GOT3 (cell line): ENCODE measurements at places on chromosomes 7 and 10.

- DNase-seq = no peak
These were observed 1.4 kb upstream of the RBP3 start for GRCh38 chr10:47346581-47347302.

- DNase-seq = no peak
These were observed 60.8 kb downstream of the RHOBTB1 start for GRCh38 chr10:60883187-60883586.

- no peak for DNase-seq
These were observed 75.7 kb downstream of the VIPR2 start for GRCh38 chr7:159068893-159069448.

- no peak for DNase-seq
These were observed 58.2 kb upstream of the ANTXRL start for GRCh38 chr10:46228563-46229071.

DNA sequence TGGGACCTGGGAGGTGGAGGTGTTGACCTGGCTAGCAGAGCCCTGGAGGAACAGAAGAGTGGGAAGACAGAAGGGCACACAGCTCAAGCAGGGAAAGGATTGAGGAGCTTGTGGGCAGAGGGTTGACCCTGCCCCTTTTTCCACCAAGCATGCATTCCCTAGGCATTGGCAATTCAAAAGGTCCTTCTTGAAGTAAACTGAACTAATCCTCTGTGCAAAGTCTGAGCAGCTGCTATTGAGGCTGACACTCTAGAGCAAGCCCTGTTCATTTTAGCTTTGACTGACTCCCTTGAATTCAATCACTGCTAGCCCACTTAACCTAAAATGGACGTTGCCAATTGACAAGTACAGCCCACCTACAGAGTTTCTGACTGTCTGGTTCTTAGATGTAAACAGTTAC lies 116.5 kb upstream of the TNS3 start:
- no peak for DNase-seq

DNA sequence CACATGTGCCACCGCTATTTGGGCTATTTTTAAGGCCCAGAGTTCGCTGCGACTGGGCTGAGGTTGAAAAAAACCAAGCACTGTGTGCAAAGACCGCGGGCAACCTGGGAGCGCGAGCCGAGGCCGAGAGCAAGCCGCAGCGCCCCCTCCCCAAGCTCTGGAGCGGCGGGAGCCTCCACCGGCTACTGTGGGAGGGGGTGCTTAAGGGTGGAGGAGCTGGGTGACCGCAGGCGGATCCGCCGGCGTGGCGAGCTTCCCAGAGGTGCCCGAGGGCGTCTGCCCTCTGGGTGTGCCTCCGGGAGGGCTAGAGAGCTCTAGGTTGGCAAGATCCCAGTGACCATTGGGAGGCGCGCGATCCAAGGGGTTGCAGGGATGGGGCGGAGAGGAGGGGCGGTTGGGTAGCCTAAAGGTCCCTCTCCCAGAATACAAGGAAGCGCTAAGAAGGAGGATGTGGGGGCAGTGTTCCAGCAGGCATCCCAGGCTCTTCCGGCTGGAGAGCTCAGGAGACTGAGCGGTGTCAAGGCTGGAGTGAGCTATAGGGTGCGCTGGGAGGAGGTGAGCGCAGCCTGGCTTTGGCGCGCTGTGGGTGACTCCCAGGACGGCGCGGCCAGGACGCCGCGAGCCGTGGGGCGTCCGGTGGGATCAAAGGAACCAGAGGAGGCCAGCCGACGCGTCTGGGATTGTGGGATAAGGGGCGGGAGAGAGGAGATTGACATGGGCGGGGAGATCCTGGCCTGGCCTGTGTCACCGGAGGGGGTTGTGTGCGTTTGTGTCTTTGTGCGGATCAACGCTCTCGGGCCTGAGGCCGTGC lies 8.0 kb downstream of the DLX5 start:
- DNase-seq = no peak

GRCh38 chr10:5645944-5646617 lies 20.3 kb downstream of the ASB13 start:
- no peak for DNase-seq

- no peak for DNase-seq
These were observed 17.8 kb downstream of the SCART1 start for GRCh38 chr10:133471300-133472109.

DNA sequence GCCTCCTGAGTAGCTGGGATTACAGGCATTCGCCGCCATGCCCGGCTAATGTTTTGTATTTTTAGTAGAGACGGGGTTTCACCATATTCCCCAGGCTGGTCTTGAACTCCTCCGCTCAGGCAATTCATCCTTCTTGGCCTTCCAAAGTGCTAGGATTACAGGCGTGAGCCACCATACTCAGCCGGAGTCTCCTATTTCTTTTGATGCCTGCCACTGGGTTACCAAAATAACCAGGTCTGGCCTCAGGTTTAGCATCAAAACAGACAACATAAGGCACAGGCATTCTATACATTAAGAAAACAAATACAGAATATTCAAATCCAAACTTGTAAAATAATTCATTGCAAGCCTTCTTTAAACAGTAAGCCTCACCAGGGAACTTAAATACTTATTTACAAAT lies 289.8 kb upstream of the IMMP2L start:
- DNase-seq = no peak

GRCh38 chr10:67837541-67838314 lies at the start of gene DNAJC12:
Gene DNAJC12, minus strand, starts transcription at chr10:67838188. Its CDS starts 177 bp downstream, at chr10:67838011.
- DNase-seq = no peak

DNA sequence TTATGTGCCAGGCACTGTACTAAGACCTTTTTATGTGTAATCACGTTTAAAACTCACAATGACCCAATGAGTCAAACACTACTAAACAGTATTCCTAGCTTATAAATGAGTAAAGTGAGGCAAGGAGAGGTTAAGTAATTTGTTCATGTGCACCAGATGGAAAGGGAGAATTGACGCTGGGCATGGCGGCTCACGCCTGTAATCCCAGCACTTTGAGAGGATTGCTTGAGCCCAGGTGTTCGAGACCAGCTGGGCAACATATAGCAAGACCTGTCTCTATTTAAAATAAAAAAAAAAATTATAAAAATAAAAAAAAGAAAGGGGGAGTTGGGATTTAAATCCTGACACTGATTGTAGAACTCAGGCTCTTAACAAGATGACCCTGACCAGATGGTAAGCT lies 46.7 kb upstream of the DLG5 start:
- DNase-seq = no peak

GRCh38 chr7:105353752-105354328 lies 34.9 kb downstream of the SRPK2 start:
- no peak for DNase-seq

GRCh38 chr10:42963312-42963711 lies 113.6 kb upstream of the RET start:
- no peak for DNase-seq

DNA sequence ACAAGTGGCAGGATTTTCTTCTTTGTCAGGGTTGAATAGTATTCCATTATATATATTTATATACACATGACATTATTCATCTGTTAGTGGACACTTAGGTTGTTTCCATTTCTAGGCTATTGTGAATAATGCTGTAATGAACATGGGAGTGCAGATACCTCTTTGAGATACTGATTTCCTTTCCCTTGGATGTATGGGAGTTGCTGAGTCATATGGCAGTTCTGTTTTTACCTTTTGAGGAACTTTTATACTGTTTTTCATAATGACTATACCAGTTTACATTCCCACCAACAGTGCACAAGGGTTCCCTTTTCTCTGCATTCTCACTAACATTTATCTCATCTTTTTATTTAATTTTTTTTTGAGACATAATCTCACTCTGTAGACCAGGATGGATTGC lies 1.8 kb upstream of the CLCN1 start:
- no peak for DNase-seq

GRCh38 chr7:22201186-22201880 lies 155.6 kb downstream of the RAPGEF5 start:
- no peak for DNase-seq

GRCh38 chr7:25255611-25256332 lies 27.5 kb upstream of the NPVF start:
- DNase-seq = no peak

GRCh38 chr7:119967221-119967620 lies 305.8 kb upstream of the KCND2 start:
- DNase-seq = no peak

DNA sequence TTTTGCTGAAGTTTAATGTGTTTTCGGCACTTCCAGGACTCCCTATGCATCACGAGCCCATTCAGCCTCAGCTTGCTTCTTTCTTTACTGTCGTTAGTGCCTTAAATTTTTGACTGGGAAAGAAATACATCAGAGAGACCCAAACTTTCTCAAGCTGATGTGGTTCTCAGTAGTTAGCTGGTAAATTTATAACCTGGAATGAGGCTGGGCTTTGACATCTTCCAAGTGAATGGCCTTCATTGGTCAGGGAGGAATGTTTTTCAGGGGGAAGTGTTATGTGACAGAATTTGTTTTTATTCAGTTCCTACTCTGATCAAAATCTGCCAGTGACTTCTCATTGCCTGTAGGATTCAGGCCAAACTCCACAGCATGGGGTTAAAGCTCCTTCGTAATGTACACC lies 296.9 kb downstream of the SORCS3 start:
- DNase-seq = no peak

DNA sequence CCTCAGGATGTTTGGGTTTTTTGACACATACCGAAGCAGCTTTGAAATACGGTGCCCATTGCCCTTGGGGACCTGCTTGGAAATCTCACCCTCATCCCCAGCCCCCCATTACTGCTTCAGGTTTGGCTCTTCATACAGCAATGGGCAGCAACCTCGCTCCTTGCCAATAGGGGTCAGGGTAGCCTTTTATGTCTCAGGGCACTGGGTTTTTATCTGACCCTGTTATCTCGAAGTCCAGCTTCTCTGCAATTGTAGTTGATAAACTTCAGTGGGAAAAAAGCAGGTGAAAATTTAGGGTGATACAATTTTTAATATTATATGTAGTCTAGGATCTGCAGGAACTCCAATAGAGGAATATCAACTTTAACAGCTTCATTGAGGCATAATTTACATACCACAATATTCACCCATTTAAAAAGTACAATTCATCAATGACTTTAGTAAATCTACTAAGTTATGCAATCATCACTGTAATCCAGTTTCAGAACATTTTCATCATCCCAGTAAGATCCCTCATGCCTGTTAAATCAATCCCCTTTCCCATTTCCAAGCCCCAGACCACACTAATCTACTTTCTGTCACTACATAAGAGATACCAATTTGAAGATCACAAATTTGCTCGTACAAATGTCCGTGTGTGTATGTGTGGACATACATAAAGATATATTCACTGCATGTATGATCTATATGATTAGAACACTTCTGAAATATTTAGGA lies 386.2 kb downstream of the KCNMA1 start:
- DNase-seq = no peak

DNA sequence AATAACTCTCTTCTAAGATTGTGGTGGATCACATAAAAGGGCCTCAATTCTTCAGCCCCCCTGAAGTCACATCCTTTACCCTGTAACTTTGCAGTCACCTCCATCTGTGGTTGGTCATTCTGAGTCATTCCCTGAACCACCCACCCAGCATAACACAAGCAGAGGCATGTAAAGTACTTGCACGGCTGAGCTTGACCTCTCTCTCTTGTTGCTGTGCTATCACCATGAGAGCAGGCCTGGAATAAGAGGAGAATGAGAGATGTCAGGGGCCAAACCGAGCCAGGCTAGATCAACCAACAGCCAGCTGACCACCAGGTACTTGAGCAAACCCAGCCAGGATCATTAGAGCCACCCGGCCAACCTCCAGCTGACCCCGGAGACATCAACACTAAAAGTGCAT lies 13.5 kb upstream of the STK17A start:
- no peak for DNase-seq

DNA sequence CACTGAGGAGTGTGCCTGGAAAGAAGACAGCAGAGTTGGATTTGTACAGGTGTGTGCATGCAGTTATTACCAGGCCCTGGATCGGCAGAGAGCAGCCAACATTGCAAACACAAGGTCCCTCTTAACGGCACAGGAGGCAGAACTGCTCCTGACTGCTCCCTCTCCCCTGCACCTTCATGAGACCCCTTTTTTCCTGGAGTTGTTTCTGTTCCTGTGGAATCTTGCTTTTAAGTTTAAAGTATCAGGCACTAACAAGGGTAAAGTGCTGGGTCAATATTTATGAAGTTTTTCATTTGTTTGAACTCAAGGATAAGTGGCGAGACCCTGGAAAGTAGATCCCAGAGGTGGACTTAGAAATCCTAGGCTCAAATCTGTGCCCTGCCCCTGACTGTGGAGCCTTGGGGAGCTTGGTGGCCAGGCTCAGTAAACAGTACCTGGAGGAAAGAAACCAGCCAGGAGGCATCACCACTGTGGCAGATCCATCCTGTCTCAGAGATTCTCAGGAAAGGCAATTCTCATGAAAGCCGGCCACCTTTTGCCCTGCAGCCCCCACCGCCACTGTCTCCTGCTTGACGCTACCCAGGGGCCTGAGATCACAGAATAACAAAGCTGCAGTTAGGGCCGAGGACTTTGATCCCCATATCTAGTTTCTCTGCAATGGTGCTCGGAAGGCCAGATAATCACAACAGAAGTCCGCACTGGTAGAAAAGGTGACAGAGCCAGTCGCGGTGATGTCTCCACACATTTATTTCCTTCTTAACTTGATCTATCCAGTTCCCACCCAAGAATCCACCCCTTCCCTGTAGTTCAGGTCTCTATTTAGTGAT lies 36.7 kb downstream of the DDC start:
- no peak for DNase-seq

DNA sequence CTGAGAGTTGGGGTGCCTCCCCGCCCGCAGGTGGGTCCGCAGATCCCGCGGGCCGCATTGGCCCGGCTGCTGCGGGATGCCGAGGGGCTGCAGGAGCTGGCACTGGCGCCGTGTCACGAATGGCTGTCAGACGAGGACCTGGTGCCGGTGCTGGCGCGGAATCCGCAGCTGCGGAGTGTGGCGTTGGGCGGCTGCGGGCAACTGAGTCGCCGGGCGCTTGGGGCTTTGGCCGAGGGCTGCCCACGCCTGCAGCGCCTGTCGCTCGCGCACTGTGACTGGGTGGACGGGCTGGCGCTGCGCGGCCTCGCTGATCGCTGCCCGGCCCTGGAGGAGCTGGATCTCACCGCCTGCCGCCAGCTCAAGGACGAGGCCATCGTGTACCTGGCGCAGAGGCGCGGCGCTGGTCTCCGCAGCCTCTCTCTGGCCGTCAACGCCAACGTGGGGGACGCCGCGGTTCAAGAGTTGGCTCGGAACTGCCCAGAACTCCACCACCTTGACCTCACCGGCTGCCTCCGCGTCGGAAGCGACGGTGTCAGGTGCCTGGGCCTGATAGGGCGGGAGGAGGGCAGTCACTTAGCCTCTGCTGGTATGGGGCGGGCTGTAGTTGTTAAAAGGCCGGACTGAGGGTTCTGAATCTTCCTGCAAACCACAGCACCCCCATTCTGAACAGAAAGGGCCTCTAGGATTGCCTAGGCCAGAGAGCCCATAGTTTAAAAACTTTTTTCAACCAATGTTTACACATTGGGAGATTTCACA lies 1.3 kb downstream of the FBXL15 start:
- no peak for DNase-seq
